H7 (cell line): ENCODE measurements at places on chromosomes 5 and 9. TPM values are rescaled to one million over a fixed set of nuclear protein-coding genes. Genes with fewer than 3 reads are reported as not detected.

DNA sequence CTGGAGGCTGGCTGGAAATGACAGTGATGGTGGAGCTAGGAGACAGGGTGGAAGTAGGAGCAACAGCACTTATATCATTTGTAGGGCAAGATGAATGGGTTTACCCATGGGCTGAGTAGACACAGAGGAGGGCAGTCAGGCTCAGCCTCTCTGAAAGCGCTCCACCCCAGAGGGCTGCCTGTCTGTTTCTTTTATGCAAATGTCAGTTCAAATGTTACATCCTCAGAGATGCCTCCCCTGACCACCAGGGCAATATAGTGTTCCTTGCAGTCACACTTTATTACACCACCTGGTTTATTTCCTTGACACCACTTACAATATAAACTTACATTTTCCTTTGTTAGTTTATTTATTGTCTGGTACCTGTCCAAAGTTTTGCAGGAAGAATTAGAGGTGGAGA is 159.5 kb upstream of the IL12B start:
- DNase-seq: no peak

- DNase-seq: no peak
These were observed 92.4 kb downstream of the EQTN start for GRCh38 chr9:27204578-27204977.

GRCh38 chr9:26163931-26164330 is 485.7 kb upstream of the TUSC1 start:
- no peak for DNase-seq

DNA sequence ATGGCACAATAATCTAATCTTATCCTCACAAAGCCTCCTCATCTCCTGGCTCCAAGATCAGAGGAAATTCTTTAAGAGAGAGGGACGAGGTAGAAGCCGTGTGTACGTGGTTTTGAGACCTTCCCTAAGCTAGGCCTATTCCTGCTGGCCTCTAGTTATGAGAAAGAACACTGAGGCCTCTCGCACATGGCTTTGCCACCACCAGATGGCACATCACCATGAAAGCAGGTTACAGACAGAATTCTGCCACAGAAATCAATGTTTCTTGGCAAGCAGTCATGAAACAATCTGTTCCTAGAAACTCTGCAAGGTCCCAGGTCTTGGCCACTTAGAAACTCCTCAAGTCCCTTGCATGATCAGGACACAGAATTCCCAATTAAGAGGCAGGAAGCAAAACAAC is 268.2 kb upstream of the TAS2R1 start:
- DNase-seq: peak; percentile 56

CTSL gene
- total RNA-seq: 46.8 and 47.7 TPM in 2 replicates

DNA sequence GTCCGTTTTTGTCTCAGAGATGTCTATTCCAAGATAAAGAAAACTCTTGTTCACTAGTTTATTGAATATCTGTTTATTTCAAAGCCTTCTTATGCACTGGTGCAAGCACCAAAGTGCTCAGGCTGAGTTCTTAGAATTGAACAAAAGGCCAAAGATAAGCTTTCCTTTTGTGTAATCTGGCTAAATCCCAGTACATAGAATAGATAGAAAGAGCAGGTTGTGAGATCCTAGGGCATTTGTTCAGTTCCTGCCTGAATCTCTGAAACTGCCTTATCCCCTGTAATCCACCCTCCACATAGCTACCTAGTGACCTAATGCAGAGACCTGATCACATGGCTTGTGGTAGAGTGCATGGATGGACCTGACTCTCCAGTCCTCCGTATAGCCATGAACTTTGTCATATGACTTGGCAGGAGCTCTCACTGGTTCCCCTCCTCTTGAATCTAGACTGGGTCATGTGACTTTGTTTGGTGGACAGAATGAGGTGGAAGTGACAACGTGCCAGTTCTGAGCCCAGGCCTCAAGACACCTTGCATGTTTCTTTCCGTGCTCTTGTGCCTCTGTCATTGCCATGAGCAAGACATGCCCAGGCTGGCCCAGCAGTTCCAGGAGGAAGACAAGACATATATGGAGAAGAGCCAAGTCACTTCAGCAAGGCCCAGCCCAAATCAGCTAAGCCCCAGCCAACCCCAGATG is 139.3 kb upstream of the SHB start:
- no peak for DNase-seq
